ENCODE measurements at places on chromosomes 12 and 14.

GRCh38 chr14:53060046-53060445, 93.1 kb downstream of the DDHD1 start:
- DNase-seq: no peak

DNA sequence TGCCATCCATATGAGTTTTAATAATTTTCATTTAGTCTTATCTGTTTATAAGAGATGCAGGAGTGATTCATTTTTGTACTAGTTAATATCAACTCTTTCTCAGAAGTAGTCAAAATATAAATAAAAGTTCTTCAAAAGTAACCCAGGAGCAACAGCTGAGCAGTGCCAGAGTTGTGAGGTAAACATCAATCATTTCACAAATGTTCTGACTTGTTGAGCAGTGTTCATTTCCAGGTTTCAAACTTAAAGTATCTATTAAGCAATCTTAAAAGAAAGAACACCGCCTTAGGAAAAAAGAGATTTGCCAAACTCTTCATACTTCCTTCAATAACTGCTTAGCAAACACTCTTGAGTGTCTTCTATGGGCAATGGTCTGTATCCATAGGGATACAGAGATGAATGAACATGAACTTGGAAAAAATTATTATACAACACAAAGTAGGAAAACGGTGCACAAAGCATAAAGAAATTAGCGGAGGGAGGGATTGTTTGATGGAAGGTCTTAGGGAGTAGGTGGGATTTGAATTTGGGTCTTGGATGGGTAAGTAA, 41.9 kb upstream of the POC1B start:
- DNase-seq: no peak

DNA sequence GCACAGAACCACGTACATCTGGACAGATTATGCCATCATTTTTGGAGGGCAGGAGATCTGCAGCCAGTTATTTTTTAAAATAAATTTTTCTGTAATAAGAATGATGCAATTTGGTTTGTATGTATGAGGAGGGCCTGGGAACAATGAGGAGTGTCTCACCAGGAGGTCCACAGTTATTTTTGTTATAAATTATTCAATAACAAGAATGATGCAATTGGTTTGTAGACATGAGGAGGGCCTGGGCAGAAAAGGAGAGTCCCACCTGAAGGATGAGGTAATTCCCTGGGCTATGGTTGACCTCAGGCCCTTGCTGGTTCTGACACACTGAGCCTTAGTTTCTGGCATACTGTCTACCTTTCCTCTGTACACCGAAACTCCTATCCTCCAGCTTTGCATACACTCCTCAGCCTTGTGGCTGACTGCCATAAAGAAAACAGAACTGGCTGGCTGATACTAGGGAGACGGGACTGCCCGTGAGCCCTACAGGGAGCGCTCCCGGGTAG, 9.0 kb upstream of the DCD start:
- DNase-seq: no peak

GRCh38 chr14:56244138-56244789, 126.1 kb downstream of the PELI2 start:
- no peak for DNase-seq

DNA sequence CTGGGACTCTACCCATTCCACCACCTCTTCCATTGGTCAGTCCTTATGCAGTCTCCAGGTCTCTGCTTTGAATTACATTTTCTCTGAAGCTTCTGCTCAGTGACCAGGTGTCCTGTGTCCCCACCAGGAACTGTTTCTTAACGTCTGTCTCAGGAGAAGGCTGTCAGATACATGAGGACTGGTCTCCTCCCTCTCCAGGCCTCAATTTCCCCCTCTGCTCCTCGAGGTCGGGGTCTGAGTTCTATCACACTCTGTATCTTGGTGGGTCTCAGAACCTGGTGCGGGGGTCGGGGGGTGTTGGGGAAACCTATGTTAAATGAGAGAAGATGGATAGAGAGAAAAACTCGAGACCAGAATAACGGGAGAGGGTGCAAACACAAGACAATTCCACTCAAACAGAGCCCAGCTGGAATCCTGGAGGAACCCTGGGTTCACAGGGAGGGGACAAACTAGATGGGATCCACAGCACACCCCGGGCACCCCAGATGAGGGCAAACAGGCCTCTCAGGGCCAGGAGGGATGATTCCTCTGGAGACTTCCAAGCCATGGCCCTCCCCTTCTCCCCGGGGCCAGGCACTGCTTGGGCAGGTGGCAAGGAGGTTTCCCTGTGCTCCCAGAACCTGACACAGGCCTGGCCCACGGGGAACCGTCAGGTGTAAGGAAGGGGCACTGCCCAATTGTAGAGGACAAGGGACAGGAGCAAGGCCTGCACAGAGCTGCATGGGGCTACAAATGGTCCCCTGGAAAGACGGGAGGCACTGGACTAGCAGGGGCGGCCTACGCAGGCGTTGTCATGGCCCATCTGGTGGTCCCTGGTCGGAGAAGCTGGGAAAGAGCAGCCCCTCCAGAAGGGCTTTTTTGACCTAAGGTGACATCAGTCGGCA, 313.2 kb upstream of the DIO3 start:
- no peak for DNase-seq

- no peak for DNase-seq
These were observed 13.7 kb upstream of the OR10AD1 start for GRCh38 chr12:48216785-48217184.

- no peak for DNase-seq
These were observed 18.0 kb downstream of the LUM start for GRCh38 chr12:91093341-91093740.
